Left ventricle myocardium superior (tissue), 1 donor: ENCODE measurements at places on chromosomes 4 and X. TPM values are rescaled to one million over a fixed set of nuclear protein-coding genes. Genes with fewer than 3 reads are reported as not detected.
A peak's percentile ranks its signal among the peaks of the same experiment; 100 is the strongest.

The GABRQ gene
- total RNA-seq: not detected

The CFI gene
- total RNA-seq: 11.6 TPM

The RPS6KA6 gene
- 0.37 TPM for total RNA-seq

The PPEF2 gene
- not detected for total RNA-seq

The APLN gene
- 25.9 TPM for total RNA-seq

The TACC3 gene
- 6.4 TPM for total RNA-seq

- DNase-seq: no peak
Measured at GRCh38 chr4:114770624-114771023, 172.0 kb downstream of the UGT8 start.

- DNase-seq: peak; percentile 63
Measured at GRCh38 chr4:186693159-186693815, 30.4 kb downstream of the FAT1 start.

DNA sequence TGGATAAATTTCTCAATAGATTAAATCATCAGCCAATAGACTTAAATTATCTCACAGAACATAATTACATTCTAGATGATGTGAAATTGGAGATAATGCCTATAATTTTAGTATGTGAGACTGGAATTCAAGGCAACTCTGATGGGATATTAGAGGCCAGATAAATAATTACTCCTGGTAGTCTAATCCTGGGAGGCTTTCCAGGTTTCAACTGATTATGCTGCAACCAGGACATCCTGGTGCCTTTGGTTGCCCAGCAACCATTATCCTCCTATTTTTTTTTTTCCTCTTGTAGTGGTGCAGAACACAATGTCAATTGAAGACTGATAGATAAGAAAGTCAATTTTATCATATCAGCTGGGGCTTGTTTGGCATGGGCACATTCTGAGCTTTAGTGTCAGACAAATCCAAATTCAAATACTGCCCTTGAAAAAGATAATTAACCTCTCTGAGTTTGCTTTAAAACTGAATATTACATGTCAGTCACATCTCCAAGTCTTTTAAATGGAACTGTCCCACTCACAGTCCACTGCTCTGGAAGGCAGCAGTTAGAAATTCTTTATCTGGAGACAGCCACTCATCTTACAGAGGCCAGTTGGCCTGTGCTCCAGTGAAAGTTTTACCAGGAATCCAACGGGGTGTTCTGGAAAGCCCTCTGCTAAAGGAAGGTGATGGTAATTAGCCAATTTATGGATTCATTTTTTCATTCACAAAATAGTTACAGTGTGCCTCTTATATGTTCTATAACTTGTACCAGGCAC, 95.3 kb upstream of the GUCY1A1 start:
- no peak for DNase-seq

GRCh38 chr4:40471923-40472322, 136.8 kb downstream of the CHRNA9 start:
- no peak for DNase-seq

DNA sequence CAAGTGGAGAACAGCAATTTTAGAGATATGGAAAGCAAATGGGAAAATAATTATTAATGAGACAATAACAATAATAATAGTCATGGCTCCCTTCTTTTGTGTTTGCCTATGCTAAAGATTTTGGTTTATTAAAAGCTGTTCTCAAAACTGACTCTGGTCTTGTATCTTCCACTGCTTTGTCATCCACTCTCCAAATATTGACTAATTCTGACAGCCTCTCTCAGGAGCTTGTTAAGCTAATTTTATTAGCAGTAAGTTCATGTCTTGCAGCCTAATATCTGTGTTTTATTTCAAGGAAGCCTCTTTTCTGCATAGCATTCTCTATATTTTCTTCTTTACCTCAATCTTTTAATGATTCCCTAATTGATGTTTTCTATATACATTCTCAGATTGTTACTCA, 1419.8 kb downstream of the ARAP2 start:
- no peak for DNase-seq

GRCh38 chr4:22052076-22052475, 103.5 kb upstream of the KCNIP4 start:
- no peak for DNase-seq

DNA sequence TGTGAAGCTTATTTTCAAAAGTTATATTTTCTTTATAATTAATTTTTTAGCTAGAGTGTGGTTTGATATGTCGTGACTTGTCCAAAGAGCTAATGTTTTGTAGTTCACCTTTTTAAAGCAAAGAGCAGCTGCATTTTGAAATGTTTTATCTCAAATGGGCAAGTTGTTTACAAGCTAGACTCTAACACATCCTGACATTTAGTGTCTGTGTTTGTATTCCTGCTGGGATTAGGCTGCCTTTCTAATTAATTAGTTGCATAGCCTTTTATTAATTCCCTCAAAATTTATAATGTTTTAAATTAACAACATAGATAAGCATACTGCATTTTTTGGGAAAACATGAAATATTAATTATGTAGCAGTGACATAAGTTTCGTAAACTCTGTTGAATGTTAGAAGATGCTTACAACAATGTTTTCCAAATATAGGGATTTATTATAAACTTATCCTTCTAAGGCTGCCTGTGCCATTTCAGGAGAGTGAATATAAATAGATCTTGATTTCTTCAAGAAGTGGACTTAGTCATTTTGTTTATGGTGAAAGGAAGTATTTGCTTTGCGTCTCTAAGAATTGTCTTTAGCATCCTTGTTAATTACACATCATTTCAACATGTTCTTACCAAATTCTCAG, 37.7 kb upstream of the NUDT6 start:
- no peak for DNase-seq

GRCh38 chr4:725391-726234, 20.0 kb downstream of the PCGF3 start:
- DNase-seq: no peak
